Stimulated activated naive CD4-positive, alpha-beta T cell treated with Interleukin-2 at 50 U/mL for 16 hours (primary cell): ENCODE measurements at places on chromosomes 12 and 14.

- no peak for DNase-seq
Observed at GRCh38 chr12:22765421-22766130, 140.6 kb downstream of the ETNK1 start.

DNA sequence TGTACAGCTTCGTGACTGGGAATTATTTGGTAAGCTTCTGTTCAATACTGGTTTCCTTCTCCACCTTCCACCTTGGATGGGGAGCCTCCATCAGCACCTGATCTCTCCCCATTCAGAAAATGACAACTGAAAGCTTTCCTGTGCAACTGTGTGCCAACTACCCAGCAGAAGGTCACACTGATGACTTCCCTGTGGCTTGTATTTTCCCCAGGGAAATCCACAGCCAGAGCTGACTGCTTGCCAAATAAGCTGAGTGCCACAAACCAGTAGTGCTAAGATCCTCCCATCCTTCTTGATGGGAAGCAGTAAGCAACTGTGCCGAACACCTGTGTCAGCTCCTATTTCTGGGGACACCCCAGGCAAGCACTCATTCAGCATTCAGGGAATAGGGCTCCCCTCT, 257.2 kb upstream of the SOX5 start:
- no peak for DNase-seq

DNA sequence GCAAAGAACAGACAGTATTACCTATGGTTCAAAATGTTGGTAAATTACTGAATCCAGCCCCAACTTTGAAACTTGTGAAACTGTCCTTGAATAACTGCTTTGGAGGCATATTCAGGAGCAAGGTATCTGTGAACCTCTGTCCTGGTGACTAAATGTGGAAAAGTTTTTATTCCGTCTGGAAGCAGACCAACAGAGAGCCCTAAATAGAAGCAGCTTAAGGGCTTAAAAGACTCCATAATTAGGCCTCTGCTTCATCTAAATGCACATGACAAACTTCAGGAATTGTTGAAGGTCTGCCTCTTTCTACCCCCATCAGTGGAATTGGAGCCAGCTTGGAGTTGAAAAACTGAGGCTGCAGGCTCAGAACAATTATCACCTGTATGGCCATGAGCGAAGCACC, 276.5 kb downstream of the KCNH5 start:
- DNase-seq: no peak

GRCh38 chr12:57470970-57471656, 8.6 kb downstream of the ARHGAP9 start:
- no peak for DNase-seq

DNA sequence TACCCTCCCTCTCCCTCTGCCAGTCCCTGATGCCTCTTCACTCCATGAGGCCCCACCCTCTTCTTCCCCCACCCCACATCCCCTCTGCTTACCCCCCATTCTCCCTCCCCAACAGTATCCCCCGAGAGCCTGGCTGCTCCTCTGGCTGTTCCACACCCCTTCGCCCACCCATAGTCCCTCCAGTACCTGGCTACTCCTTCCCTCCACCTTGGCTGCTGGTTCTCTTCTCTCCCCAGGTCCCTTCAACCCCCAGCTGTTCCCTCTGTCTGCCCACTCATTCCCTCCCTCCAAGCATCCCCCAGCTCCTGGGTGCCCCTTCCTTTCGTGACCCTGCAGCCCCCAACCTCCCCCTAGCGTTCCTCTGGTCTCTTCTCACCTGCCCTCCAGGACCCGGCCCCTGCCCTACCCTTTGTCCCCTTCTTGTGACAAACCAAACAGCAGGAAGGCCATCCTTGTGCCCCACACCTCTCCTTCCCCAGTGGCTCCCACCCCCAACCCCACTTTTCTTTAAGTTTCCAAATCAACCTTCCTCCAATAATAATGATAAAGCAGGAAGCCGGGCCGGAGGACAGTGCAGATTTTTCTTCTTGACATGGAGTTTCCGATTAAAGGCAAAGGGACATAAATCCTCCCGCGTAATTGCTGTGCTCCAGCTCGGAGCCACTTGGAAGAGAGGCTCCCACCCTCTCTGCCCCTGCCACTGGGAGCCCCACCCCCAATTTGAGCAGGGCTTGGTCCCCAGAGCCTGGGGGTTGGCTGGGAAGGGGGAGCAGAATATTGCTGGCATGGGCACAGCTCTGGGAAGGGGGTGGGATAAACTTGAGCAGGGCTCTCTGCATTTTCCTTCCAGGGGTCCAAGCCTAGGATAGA, 40.0 kb downstream of the SMUG1 start:
- DNase-seq: no peak

- no peak for DNase-seq
Observed at GRCh38 chr12:130334399-130334798, 3.3 kb upstream of the PIWIL1 start.

- DNase-seq: no peak
Observed at GRCh38 chr12:96274331-96274730, 80.2 kb downstream of the ELK3 start.

DNA sequence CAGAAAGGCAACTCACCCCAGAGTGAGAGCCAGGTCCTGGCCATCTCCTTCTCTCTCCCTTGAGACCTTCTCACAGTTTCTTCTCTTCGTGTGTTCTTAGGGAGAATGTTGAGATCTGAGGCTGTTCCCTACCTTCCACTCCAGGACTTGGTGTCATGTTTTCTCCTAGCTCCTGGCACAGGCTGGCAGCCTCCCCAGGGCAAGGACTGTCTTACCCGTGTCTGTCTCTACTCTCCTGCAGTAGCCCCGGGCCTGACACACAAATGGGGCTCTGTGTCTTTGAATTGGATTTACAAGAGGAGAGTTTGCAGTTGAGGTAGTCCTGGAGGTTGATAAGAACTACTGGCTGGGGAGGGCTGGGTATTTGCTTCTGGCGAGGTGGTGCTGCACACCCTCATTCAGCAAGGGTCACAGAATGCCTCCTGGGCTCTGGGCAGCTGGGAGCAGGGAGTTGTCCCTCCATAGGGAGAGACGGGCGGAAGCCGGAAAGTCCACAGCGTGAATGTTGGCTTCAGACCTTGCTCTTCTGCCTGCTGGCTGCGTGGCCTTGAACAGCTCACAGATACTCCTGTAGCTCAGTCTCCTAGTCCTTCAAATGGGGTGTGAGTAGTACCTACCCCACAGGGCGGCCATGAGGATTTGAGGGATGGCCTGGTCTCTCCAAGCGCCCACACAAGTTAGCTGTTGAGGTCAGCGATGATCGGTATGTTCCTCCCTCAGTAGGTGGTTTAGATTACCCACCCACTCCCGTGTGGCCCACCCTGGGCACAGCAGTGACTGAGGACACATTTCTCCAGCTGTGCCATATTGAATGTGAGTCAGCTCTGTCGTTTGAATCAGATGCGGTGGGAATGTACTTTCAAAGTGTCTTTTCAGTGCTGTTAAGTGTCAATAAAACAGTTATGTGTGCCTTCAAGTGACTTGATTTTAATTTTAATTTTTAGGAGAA, 10.2 kb downstream of the EP400 start:
- no peak for DNase-seq

DNA sequence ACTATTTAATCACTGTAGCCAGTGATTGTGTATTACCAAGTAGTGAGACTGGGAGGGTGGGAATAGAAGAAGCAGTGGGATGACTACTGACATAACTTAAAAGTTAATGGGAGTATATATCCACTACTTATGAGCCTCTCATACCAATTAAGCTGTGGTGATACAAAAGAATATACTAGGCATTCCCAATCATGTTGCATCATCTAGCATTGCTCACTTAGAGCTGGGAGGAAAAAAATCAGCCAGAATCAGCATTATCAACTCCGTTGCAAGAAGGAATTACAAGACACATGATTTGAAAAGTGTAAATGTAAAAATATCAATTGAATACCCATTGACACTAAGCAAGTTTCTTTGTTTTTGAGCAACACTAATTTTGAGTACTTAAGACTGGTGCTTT, 745 bp upstream of the PPP1R36 start:
- no peak for DNase-seq

DNA sequence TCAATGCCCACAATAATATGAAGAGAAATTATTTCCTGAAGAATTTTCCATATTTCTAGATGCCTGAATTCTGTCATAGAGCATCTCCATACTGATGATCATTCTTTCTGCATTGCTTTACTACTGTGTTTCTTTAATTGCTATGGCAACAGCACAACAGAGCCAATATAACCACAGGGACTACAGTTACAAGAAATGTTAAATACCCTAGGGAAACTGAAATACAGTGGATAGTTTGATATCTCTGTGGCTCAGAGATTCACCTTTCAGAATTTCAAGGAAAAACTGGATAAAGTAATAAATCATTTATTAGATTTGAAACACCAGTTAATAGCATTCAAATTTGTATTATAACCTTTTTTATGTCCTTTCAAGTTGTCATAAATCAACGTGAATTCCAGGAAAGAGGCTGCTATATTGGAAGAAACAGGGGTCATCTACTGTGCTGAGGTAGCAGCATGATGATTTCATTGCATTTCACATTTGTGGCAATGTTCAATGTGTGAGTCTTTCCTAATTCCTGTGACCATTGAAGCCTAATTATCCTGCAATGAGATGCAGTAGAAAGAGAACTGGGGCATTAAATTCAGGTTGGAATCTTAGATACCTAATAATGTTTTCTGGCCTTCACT, 267.1 kb downstream of the LRFN5 start:
- DNase-seq: no peak

GRCh38 chr12:52125476-52125900, 46.0 kb downstream of the SMIM41 start:
- DNase-seq: no peak

DNA sequence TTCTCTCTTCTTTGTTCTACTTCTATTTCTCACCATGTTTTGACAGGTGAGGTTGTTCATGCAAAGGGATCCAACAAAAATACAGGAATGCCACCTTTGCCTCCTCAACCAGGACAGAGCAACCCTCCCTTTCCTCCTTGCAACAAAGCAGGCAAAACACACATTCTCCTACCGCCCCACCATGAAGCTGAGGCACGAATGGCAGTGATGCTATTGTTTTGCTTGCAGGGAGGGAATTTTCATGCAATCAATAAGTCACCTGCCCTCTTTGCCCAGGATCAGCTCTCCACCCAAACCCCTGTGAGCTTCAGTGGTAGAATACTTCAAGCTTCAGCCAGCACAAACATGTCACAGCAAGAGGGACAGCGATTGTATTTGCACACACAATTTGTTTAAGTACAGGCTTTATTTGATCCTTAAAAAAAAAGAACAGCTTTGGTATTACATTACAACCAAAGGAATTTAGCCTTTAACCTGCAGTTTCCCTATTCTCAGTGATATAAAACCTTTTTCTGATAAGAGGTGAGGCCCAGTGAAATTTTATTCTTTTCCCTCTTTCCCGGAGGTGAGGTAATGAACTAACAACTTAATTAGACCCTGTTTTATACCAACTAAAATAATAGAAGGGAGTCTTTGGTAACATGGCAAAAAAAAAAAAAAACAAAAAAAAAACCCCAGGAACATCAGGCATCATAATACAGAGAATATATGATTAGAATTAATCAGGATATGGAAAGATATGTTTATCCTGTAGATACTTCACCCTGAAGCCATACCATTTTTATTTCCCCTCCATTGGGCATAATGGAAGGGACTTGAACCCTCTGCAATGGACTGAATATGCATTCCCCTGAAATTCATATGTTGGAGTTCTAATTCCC, 87.0 kb upstream of the EEA1 start:
- no peak for DNase-seq

- no peak for DNase-seq
Observed at GRCh38 chr14:99643343-99643742, 1.6 kb upstream of the HHIPL1 start.

- no peak for DNase-seq
Observed at GRCh38 chr12:95083471-95083870, 10.1 kb upstream of the NR2C1 start.

GRCh38 chr14:50021261-50022031, 94.9 kb downstream of the VCPKMT start:
- peak; percentile 24 for DNase-seq

GRCh38 chr12:122505419-122506051, 4.8 kb upstream of the ZCCHC8 start:
- no peak for DNase-seq

GRCh38 chr14:22939684-22940083, 10.5 kb upstream of the PRMT5 start:
- DNase-seq: no peak

- DNase-seq: no peak
Observed at GRCh38 chr14:61368114-61368710, 46.8 kb downstream of the PRKCH start.

- DNase-seq: no peak
Observed at GRCh38 chr12:77888611-77889010, 57.9 kb downstream of the NAV3 start.

DNA sequence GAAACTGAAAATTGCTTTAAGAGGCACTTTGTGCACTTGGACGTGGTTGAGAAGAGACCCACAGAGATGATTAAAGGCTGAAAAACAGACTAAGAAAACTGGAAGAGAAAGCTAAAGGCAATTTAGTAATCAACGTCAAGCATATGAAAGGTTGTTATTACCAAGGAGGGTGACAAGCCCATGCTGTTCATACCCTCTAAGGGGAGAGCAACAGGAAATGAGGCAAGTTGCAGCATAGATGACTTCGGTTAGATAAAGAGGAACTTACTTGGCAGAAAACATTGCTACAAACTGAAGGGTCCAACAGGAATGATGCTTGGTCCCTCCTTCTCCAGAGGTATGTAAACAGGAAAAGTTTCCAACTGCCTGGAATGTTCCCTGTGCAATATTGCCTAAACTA, 107.8 kb downstream of the DUSP6 start:
- DNase-seq: peak; percentile 20

- DNase-seq: no peak
Observed at GRCh38 chr12:116455540-116456329, 103.4 kb upstream of the MAP1LC3B2 start.

- no peak for DNase-seq
Observed at GRCh38 chr12:57156701-57157403, 9.4 kb upstream of the LRP1-AS start.

GRCh38 chr12:86254399-86255107, 1.6 kb downstream of the MGAT4C start:
- DNase-seq: no peak

GRCh38 chr12:43676183-43676813, 82.3 kb downstream of the PUS7L start:
- no peak for DNase-seq

DNA sequence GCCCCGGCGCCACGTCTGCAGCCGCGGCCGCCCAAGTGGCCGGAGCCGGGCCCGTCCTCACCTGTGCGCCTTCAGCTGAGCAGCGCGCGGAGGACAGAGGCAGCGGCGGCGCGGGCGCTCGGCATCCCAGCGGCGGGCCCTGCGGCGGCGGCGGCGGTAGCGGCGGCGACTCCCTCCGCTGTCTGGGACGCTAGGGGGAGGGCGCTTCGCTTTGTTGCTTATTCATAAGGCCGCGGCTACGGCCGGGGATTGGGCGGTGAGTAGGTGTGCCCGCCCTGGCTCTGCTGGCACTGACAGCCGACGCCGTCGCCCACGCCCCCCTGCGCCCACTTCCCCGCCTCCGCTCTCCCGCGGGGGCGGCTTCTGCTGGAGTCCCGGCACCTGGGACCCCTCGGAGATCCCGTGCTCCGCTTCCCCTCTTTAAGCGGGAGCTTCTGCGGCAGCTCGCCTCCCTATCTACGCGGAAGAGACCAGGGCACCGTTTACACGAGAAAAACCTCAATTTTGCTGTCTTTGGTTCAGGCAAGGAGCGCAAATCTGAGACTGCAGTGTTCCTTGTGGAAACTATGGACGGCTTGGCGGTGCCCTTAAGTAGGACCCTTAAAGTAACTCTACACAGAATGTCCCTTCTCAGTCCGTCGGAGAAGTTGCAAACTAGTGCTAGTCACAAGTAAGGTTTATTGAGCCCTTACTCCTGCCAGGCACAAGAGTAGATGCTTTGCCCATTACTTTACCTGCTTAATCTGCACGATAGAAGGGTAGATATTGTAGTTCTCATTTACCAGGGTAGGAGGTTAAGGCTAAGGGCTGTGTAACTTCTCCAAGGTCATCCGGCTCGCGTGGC, at the start of gene ARMH4:
Gene ARMH4 (minus strand): TSS at position 200 of the 844 bp plus-strand sequence. CDS start 12,855 bp downstream, outside the sequence.
- DNase-seq: peak; percentile 20

- no peak for DNase-seq
Observed at GRCh38 chr12:104354167-104354867, 50.8 kb downstream of the EID3 start.
